ENCODE measurements at places on chromosomes 6 and 20.

GRCh38 chr6:53300656-53301551 lies 47.8 kb downstream of the ELOVL5 start:
- DNase-seq: no peak

GRCh38 chr20:5784735-5785134 lies 34.5 kb downstream of the SHLD1 start:
- DNase-seq: no peak

GRCh38 chr20:6700563-6701329 lies 66.7 kb upstream of the BMP2 start:
- DNase-seq: no peak

- DNase-seq: no peak
Measured at GRCh38 chr6:109079981-109080380, 14.7 kb downstream of the SESN1 start.

DNA sequence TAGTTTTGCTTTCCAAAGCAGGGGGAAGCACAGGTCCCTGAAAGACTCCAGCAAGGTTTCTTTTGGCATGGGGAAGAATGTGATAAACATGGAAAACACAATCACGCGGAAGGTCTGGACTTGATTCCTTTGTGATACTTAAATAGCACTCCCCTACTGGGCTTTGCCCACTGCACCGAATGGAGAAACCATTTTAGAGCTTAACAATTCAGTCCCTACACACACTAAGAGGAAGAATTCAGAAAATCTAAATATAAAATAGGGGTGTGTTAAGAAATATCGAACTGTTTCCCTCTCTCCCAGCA lies 71.4 kb upstream of the NHSL1 start:
- no peak for DNase-seq

DNA sequence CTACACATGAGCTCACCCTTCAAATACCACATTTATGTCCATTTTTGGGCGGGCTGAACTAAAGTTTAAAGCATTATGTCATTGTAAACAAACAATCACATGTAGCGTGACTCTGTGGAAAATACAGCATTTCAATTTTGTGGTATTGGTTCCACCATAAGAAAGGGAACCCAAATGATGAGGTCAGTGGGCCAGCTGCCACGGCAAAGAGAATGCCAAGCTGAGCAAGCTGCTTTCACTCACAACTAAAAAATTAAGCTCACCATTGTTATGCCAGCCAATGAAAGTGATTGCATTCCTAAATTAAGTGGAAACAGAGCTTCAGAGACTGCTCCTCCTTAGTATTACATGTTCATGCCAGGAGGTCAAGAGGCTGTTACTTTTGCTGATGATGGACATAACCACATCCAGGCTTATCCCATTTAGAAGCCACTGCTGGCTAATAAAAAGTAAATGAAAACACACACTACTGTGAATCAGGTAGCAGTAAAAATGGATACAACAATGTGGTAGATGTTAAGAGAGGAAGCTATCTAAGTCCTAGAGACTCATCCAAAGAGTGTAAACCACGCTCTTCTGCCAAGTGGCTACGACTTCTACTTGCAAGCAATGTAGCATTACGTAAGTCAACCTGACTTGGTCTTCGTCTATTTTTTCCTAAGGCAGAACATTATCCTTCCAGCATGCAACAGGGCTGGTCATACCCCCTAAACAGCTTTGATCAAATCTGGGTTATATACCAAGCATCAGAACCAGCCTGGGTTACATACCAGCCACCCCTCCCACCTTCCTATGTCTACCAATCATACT lies 164.8 kb downstream of the BACH2 start:
- no peak for DNase-seq

GRCh38 chr6:35419417-35419816 lies 32.7 kb upstream of the FANCE start:
- no peak for DNase-seq

GRCh38 chr6:128474481-128474880 lies 45.9 kb downstream of the PTPRK start:
- no peak for DNase-seq

DNA sequence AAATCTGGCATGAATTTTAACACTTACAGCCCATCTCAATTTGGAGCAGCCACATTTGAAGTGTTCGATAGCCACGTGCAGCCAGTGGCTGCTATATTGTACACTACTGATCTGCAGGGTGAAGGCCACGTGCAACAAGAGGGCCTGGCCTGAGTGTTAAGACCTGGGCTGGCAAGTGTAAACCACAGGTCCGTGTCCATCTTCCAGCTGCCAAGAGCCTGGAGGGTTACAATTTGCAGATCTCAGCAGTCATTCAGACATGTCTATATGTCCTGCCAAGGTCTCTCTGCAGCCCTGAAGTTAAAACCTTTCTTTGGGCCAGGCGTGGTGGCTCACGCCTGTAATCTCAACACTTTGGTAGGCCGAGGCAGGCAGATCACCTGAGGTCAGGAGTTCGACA lies 14.1 kb downstream of the SGK2 start:
- DNase-seq: no peak

- DNase-seq: no peak
Measured at GRCh38 chr20:43960231-43960630, 45.6 kb downstream of the TOX2 start.

- DNase-seq: no peak
Measured at GRCh38 chr6:31968791-31969711, 2.9 kb downstream of the DXO start.

GRCh38 chr6:108804956-108805355 lies 43.3 kb upstream of the ARMC2 start:
- DNase-seq: no peak

DNA sequence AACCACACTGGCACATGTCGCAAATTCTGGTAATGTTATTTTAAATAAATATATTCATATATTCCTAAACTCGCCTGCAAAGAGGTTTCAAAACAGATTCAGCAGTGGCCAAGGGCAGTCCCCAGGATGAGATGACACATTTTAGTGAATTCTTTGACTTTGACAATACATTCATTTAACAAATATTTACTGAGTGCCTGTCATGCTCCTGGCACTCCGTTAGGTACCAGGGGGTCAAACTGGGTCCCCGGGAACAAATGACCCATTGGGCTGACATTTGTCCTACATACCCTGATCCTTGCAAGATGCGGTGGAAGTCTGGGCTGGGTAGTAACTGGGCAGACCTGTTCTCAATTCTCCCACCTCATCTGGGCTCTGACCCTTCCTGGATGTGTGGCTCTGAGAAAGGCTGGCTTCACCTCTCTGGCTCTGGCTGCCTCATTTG lies 74.9 kb downstream of the FYN start:
- DNase-seq: no peak

- DNase-seq: no peak
Measured at GRCh38 chr20:7031222-7031621, 263.7 kb downstream of the BMP2 start.
